Kidney (tissue), 22 donors: ENCODE measurements at places on chromosomes 11 and 22.

DNA sequence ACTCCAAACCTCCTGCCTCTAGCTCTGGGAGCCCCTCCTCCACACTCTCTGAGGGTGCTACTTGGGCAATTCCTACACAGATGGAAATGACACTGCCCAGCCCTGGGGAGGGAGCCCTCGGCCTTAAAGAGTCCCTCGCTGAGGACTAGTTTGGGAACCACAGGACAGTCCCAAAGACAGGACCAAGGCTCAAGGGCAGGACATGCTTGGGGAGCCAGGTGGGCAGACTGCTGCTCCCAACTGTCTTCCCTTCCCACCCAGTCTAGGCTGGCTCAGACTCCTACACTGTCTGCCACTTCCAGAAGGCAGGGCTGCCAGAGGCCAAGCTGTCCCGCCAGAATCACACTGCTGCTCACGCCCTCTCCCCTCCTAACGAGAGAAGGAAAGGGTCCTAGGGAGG lies 9.8 kb downstream of the ARRB1 start:
- no peak for DNase-seq

GRCh38 chr11:8339592-8340022 lies 75.9 kb upstream of the LMO1 start:
- no peak for DNase-seq

- no peak for DNase-seq
Measured at GRCh38 chr11:35139722-35140282, 831 bp downstream of the CD44 start.

DNA sequence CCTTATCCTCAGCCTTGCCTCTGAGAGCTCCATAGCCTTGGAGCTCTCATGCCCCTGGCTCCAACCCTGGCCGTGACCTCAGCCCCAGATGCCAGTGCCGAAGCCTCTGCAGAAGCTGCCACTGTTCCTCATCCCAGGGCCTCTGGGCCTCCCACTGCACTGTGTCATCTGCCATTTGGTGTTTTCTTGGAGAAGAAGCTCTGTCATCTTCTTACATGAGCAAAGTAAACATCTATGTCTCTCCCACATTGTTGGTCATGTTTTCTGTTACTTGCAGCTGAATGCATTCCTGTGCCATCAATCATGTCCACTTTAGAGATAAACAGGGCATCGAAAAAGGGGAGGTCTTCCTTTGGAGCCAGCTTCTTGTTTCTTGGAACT lies 45.0 kb upstream of the FTH1 start:
- DNase-seq, result no peak

DNA sequence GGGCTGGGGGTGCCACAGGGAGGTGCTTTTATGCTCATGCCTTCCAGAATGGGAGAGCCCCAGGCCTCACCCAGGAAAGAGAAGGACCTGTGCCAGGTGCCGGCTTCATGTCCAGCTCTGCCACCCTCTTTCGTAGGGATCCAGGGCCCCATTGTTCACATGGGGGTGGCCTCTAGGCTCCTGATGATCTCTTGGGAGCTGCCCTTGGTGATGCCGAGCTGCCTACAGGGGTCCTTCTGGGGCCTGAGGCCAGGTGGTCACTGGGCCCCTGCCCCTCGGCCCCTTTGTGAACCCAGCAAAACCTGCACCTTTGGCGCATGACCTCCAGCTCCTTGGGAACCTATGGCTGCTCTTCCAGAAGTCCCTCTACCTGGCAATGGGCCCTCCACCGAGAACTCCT lies 41.4 kb upstream of the SMIM38 start:
- DNase-seq, result no peak

DNA sequence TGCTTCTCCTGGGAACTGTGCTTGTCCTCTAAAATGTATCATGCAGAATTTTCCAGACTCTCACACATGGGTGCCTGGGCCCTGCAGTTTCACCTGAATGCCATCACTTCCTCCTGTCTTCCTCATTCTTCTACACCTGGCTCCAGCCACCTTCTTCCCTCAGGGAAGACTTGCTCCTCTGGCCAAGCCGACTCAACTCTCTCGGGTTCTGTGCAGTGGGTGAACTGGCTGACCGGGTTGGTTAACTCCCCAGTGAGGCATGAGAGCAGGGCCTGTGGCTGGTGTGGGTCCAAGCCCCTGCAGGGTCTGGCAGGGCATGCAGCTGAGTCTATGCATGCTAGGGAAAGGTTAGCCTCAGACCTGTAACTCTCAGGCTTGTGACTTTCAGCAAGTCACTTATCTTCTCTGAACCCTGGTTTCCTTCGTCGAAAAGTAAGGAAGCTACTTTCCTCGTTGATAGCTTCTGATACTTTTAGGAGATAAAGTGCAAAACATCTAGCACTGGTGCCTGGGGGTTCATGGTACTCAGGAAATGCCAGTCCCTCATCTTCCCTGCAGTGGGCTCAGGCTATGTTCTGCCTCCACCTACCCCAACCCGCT lies 11.9 kb downstream of the CD82 start:
- DNase-seq, result no peak

DNA sequence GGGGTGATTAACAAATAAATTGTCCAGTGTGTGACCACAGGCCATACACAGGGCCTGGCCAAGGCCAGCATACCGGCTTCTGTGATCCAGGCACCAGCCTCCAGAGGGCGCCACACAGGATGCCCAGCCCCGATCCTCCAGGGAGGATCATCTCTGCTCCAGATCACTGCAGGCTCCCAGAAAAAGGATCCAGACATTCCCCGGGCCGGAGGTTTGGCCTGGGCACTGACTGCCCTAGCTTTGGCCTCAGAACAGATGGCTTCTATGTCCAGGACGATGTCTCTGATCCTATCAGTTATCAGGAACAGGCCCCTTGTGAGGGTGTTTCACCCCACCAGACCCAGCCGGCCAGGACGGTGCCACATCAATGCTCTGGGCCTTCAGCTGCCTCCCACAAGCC lies 74.5 kb upstream of the LMO1 start:
- no peak for DNase-seq
